ENCODE measurements at places on chromosomes 13 and 19.

GRCh38 chr19:50728084-50728737, 5.0 kb downstream of the CLEC11A start:
- peak; percentile 6 for DNase-seq

- DNase-seq: no peak
Observed at GRCh38 chr13:91722267-91722884, 324.0 kb downstream of the GPC5 start.

GRCh38 chr13:41411522-41411921, 45.8 kb upstream of the RGCC start:
- peak; percentile 4 for DNase-seq

DNA sequence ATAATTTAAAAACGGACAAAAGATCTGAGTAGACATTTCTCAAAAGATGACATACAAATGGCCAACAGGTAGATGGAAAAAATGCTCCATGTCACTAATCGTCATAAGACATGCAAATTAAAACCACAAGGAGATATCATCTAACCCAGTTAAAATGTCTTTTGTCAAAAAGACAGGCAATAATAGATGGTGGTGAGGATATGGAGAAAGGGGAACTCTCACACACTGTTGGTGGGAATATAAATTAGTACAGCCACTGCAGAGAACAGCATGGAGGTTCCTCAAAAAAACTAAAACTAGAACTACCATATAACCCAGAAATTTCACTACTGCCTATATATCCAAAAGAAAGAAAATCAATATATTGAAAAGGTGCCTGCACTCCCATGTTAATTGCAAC, 37.9 kb downstream of the OR10H4 start:
- no peak for DNase-seq

- no peak for DNase-seq
Observed at GRCh38 chr13:20425819-20426219, 99.8 kb downstream of the CRYL1 start.

DNA sequence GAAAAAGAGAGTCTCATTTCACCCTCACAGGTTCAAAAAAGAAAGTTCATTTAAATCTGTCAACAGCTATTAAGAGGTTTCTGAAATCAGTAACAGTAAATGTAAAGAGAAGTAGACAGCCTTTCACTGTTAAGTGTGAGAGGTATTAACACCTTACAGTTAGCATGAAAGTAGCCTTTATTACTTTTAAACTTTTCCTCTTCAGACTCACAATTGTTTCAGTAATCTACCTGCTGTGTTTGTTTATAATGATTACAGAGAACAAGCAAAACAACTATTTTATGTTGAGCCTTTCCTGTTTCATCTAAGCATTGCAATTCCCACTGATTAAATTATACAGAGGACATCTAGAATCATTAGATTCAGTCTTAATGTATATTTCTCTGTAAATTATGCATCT, 159.8 kb downstream of the PCDH9 start:
- DNase-seq: no peak

DNA sequence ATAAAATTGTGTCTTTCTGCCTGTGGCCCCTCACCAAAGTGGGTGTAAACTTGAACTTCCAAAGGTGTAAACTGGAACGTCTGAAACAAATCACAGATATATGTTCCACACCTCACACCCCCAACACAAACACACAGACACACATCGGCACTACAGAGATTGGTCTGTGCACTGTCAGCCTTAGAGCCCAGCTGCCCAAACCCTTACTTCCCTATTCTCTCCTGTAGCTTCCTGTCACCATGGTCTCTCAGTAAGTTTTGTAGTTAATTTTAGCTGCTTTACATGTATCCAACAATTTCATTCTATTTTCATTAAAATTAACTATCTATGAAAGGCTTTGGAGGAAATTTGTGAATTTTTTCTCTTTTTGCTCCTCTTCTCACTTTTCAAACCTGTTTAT, 5.4 kb downstream of the TM9SF2 start:
- DNase-seq: no peak

DNA sequence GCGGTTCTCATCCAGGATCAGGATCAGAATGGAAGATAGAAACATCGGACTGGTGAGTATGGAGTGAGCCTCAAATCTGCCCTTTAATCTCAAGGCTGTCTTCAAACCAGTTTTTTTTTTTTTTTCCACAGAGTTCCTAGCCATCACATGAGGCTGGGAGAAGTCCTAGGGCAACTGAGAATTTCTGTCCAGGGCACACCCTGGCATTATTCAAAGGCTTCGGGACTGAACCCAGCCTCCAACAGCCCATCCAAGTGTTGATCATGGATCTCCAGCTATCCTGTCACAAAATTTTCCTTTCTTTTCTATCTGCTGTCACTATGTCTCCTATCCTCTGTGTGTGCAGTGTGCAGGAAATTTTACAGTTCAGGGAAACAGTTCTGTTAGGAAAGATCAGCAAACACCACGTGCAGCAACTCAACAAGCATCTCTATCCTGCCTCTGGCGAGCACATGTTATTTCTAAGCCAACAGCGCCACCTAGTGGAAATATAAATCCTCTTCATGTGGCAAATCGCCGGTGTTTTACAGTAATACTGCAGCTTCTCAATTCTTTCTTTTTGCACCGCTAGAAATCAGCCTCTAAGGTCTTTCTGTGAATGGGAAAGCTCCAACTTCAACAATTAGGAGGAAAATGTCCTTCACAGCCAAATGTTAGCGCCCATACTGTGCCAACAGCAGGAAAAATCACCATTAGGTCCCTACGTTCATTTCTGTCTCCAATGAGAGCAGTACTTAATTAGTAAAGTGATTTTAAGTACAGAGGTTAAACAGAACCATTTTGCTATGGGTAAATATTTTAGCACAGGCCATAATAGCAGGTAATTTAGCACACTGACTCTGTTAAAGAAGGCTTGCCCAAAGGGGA, 21.4 kb upstream of the ZNF181 start:
- DNase-seq: peak; percentile 17

DNA sequence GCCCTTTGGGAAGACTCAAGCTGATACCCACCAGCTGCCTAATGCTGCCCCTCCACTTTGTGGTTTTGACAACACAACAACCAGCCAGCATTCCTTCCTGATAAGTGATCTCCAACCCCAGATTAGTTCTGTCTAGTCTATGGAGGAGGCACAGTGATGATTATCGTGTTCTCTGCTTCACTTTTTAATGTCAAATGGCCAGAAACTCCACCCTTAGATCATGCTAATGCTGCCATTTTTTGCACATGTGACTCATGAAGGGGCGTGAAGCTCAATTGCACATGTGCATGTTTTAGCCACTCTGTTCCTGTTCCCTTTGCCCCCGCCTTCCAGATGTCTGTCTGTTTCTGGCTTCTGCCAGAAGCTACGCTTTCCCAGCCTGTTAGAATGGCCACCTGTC, 199.8 kb downstream of the COG6 start:
- no peak for DNase-seq

- DNase-seq: no peak
Observed at GRCh38 chr19:31233295-31233800, 115.9 kb downstream of the TSHZ3 start.

DNA sequence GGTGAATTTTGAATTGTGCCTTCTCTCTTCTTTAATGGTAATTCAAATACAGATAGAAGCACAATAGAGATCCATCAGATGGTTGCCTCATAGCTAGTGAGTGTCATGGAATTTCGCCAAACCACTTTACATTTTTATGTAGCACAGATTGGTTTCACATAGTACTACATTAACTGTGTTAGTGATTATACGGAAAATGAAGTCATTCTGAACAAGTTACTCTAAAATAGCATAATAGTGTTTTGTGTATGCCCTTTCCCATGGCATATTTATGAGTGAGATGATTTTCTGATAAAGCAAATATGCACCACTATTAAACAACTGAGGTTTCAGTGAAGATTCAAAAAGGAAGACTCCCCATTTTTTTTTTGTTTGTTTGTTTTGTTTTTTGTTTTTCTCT, 1623.5 kb downstream of the PCDH9 start:
- DNase-seq: no peak

DNA sequence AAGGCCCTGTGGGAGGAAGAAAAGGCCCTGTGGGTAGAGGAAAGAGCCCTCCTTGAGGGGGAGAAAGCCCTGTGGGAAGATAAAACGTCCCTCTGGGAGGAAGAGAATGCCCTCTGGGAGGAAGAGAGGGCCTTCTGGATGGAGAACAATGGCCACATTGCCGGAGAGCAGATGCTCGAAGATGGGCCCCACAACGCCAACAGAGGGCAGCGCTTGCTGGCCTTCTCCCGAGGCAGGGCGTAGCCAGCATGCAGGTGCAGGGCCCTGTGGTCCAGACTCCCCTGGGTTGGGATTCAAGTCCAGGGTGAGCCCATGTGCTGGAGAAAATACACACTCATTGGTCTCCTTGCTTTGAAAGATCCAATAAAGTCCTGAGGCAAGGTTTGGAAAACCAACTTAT, 4.1 kb downstream of the CCDC70 start:
- no peak for DNase-seq

DNA sequence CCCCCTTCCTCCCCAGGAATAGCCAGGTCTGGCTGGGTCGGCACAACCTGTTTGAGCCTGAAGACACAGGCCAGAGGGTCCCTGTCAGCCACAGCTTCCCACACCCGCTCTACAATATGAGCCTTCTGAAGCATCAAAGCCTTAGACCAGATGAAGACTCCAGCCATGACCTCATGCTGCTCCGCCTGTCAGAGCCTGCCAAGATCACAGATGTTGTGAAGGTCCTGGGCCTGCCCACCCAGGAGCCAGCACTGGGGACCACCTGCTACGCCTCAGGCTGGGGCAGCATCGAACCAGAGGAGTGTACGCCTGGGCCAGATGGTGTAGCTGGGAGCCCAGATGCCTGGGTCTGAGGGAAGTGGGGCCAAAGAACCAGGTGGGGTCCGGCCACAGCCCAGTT, 3.2 kb downstream of the KLK2 start:
- DNase-seq: no peak

- DNase-seq: no peak
Observed at GRCh38 chr19:2259336-2259735, 3.1 kb upstream of the JSRP1 start.

- DNase-seq: no peak
Observed at GRCh38 chr13:103537616-103538015, 471.4 kb upstream of the SLC10A2 start.

DNA sequence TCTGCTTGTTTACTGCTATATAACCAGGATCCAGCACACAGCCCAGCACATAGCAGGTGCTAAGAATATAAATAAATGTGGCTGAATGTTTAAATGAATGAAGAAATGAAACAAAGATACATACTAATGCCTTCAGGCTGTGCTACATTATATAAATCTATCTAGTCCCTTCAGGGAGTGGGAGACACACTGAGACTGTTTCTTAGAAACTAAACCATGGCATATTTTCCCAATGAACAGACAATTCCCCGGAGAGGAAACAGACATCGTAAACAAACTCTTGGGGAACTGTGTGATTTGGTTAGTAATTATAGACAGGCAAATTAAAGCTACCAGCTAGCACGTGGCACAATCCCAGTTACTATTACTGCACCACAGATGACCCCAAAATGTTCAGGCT, 9.7 kb upstream of the FEM1A start:
- DNase-seq: no peak
